NCI-H526 treated with DMSO at 0.1 percent for 48 hours (cell line): ENCODE measurements at places on chromosomes 3 and 15.
A peak's percentile ranks its signal among the peaks of the same experiment; 100 is the strongest.

GRCh38 chr15:89393056-89393455, 58.4 kb upstream of the POLG start:
- no peak for DNase-seq

- no peak for DNase-seq
These were observed 91.0 kb downstream of the XRN1 start for GRCh38 chr3:142356818-142357217.

- no peak for DNase-seq
These were observed 79.6 kb upstream of the HERC1 start for GRCh38 chr15:63913336-63913735.

DNA sequence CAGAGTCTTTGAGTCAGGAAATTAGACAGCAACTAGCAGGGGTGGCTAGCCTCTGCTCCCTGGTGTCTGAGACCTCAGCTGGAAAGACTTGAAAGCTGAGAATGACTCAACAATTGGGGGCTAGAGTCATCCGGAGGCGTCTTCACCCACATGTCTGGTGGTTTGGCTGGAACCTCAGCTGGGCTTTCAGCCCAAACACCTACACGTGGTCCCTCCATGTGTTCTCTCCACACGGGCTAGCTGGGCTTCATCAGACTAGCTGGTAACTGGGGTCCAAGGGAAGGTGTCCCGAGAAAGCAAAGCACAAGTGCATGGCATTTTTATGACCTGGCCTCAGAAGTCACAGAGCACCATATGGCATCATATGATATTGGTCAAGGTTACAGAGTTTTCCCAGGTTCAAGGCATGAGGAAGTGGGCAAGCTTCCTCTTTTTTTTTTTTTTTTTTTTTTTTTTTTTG, 19.9 kb upstream of the ABHD2 start:
- DNase-seq, result no peak

- DNase-seq, result peak; percentile 3
These were observed 91.2 kb downstream of the SENP2 start for GRCh38 chr3:185677146-185677829.

- no peak for DNase-seq
These were observed 267.4 kb upstream of the THBS1 start for GRCh38 chr15:39313467-39313866.

DNA sequence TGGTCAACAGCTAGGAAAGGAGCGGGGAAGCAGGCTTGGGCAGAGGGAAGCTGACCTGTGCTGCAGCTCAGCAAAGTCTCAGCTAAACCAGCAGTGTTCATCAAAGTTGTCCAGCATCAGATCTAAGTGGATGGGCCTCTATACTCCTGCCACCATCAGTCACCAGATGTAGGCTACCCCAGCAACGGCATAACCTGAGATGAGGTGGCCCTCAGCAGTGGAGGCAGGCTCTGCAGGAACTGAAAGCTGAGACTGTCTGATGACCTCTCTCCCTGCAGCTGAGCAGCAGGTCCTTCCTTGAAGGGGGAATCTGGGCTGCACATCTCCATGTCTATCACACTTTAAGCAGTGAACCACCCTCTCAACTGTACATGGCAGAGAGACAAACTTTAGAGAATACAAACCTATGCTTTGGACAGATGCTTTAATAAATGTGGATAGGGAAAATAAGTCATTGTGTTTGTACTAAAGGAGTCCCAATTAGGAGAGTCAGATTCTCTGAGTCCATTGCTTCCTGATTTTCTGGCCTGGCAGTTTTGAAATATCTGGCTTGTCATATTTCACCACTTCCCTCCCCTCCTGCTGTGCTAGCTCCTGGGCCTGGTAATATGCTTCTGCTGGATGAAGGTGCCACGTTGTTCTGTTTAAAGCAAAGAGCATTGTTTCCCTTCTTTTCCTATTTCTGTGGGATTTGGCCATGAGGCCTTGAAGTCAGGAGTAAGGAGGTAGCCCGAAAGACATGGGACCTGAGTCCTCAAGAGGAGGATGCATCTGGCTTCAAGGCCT, 11.1 kb upstream of the PSTPIP1 start:
- no peak for DNase-seq

DNA sequence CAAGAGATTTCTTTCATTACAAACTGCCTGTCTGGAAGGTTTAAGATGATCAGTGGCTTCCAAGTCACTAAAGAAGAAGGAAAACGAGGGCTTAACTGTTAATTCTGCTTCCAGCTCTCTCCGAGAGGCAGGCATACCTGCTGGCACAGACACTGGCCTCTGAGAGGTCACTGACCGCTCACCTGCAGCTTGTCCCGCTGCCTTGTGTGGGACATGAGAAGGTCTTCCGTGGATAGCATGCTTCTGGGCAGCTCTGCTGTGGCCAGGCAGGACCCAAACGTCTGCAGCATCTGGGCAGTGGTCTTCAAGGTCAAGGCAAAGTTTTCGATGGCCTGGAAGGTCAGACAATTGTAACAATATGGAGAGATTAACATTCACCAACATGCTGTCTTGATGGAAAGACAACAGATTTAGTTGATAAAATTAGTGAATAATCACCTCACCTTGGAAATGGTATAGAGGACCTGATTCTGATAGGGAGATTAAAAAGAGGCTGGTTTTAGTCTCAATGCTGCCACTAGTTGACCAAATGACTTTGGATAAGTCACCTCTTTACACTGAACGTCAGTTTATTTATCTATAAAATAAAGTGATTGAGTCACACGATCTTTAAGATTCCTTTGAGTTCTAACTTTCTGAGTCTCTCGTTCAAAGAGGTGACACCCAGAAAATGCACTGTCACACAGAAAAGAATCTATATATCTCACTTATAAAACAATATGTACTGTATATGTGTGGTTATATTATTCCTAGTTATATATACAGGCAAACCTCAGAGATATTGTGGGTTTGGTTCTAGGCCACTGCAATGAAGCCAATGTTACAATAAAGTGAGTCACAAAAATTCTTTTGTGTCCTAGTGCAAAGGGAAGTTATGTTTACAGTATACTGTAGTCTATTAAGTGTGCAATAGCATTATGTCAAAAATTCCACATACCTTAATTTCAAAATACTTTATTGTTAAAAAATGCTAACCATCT, 65.1 kb downstream of the B3GNT5 start:
- DNase-seq, result no peak
